ENCODE measurements at places on chromosomes 3 and 15.

DNA sequence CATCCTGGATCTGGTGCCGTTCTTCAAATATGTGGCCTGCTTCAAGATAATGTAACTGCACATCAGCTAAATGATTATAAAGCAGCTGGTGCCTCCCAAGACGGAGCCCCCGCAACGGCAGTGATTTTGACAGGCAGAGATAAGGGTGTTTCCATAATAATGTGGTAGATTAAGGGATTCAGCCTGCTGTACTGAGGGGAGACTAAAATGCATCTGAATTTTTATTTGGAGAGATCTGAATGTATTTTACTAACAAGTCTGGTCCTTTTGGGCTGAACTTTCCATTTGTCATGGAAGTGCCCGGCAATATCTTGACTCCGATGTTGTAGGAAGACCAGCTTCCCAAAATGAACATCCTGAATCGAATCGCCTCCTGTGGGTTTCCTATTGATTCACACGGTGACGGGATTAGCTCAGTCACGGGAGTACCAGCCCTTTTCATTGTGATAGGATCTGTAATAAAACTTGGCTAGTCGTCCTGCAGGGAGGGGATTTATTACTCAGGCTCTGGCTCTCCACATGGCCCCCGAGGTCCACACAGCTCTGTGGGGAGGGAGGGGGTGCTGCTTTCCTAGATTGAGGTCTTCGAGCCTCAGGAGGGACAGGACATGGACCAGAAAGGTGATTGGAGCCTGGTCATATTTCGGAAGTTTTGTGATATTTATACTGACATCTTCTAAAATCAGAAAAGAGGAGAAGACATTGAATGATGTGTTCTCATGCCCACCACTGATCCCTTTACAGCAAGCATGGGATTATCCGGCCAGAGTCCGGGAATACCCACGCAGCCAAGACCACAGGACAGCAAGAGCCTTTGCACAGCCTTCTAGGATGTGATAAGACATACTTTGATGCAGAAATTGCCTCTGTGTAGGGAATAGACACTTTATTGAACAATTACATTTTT lies 2.5 kb upstream of the PCSK6 start:
- no peak for DNase-seq

DNA sequence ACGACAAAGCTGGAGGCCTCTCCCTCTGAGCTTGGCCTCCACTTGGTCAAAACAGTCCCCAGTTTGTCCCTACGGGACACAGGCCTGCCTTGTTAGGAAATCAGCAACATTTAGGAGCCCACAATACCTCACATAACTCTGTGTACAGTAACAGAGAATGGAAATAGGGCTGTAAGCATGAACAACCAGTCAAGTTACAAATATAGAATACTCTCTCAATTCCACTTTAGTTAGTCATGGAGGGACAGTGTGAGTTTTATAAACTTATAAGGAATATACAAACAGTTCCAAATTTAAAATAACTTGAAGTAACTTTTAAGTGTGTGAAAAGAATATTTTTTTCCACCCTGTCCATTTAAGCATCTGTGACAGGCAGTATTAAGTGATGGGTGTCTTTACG lies 129.4 kb downstream of the PGPEP1L start:
- DNase-seq, result no peak

DNA sequence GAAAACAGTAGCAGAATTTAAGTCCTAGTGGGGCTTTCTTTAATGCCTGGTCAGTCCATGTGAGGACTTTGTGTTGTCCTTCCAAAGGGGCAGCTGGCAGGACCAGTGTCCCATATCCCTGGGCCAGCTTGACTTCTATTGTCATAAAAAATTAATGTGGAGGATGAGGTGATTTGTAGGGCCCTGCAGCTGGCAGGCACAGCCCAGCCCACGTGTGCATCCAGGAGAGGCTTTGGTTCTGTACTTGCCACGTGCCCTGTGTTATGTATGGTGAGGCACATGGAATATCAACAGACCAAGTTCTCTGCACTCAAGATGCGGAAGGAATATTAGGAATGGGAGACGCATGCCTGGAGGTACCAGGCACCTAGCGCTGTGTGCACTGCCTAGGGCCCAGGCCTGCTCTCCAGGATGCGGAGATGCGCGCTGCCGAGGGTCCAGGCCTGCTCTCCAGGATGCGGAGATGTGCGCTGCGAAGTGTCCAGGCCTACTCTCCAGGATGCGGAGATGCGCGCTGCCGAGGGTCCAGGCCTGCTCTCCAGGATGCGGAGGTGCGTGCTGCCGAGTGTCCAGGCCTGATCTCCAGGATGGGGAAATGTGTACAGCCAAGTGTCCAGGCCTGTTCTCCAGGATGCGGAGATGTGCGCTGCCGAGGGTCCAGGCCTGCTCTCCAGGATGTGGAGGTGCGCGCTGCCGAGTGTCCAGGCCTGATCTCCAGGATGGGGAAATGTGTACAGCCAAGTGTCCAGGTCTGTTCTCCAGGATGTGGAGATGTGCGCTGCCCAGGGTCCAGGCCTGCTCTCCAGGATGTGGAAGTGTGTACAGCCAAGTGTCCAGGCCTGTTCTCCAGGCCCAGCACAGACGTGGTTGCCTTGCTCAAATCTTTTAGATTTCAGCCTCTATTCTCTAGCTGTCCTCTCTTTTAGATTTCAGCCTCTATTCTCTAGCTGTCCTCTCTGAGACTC lies 183.3 kb upstream of the ROPN1 start:
- no peak for DNase-seq

GRCh38 chr3:153130312-153130977 lies 31.6 kb upstream of the RAP2B start:
- DNase-seq, result no peak

GRCh38 chr15:52663536-52664294 lies 15.5 kb downstream of the ATOSA start:
- DNase-seq, result no peak

DNA sequence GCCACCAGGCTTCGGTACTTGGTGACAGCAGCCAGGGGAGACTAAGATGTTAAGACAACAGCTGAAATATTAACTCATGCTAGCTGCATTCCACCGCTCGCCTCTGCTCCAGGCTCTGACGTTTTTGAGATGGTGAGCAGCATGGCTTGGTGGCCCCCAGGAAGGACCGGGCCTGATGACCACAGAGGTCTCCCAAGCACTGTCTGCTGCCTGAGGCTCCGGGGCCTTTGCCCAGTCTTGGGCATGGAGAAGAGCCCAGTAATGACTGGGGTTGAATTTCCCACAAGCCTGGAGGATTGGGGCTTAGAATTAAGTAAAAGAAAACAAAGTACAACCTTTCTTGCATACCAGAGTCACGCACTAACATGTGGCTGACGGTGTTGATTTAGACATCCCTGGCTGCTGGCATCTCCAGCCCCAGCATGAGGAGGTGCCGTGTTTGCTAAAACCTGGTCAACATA lies 243.6 kb upstream of the LYSMD4 start:
- peak; percentile 24 for DNase-seq

GRCh38 chr3:119013951-119014350 lies 20.7 kb downstream of the IGSF11 start:
- no peak for DNase-seq

GRCh38 chr3:151537726-151538125 lies 76.9 kb upstream of the IGSF10 start:
- no peak for DNase-seq

DNA sequence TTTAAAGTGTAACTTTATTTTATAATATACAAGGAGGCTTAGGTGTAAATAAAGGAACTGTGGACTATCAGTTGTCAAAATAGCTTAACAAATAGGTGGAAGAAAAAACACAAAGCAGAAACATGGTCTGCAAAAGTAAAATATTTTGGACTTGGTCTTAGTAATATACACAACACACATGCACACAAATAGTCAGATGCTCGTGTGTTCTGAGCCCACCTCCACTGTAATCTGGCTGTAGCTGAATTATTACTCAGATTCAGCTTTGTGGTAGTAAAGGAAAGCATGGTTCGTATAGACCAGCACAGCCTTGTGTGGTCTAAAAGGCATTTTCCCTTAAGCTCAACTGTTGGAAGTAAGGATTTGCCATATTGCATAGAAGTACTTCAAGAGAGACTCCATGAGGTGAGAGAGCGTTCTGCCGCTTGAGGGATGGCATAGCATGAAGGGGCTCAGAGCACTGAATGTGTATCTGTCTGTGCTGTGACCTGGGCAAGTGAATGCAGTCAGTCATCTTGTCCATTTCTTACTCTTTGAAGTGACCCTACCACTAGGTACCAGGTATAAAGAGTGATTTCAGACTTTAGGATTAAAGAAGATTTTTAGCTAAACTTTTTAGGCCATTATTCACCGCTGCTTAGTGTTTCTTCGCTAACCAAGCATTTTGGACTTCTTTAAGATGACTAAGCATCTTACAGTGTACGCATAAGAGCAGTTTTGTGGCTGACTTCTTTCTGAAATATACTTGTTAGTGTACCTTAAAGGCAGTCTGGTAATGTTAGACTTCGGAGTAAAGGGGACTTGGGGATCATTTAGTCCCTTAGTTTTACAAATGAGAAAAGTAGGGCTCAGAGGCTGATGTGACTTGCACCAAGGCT lies 15.2 kb downstream of the TPM1 start:
- no peak for DNase-seq

- DNase-seq, result no peak
Measured at GRCh38 chr3:126692858-126693257, 11.2 kb upstream of the CHCHD6 start.

GRCh38 chr3:36813305-36813704 lies 49.0 kb upstream of the DCLK3 start:
- no peak for DNase-seq

- no peak for DNase-seq
Measured at GRCh38 chr15:88166082-88166993, 90.2 kb downstream of the NTRK3 start.

DNA sequence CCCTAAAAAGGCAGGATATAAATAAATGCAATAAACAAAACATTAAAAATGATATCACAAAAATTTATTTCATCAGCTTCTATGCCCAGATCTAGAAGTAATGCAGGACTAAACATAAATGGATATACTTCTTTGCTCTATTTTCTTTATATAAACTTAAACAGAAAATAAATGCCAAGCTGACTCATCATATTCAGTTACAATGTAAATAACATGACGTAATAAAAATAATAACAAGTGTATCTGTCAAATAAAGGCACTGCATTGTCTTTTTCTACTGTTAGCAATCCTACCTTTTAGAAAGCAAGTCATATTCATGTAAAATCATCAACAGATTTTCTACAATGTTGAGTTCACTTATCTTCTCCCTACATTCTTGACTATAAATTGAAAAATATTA lies 61.6 kb downstream of the NEK10 start:
- no peak for DNase-seq

GRCh38 chr3:53726643-53727042 lies 119.6 kb downstream of the CHDH start:
- DNase-seq, result no peak

DNA sequence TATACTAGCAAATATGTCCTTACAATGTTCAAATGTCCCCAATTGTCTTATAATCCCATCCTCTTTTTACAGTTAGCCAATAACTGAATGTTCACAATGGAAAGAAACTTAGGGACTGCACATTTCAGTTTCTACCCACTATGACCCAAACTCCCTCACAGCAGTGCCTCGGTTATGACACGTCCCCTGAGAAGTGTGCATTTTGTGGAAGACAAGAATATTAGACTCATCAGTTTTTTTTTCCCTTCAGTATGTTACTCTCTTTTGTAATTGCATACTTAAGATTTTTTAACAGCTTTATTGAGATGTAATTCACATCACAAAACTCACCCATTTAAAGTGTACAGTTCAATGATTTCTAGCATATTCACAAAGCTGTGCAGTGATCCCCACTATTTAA lies 64.8 kb downstream of the IGF2BP2 start:
- no peak for DNase-seq

DNA sequence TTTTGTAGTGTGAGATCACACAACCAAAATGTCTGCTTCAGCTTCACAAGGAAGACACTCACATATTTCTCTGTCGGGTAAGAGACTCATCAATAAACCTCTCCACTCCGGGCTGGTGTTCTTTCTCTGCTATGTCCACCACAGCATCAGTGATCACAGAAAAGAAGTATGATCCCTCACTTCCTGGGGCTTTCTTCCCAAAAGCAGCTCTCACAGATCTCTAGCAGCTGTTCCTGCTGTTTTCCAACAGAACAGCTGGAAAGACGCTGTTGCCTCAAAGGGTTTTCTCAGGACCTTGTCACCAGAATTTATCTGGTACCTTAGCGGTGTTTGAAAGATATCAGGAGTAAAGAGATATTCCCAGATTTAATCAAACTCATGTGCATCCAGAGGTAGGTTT lies 46.4 kb downstream of the GATM start:
- DNase-seq, result no peak

All from H4 (cell line).